Activated naive CD4-positive, alpha-beta T cell (primary cell): ENCODE measurements at places on chromosomes 4 and X.

DNA sequence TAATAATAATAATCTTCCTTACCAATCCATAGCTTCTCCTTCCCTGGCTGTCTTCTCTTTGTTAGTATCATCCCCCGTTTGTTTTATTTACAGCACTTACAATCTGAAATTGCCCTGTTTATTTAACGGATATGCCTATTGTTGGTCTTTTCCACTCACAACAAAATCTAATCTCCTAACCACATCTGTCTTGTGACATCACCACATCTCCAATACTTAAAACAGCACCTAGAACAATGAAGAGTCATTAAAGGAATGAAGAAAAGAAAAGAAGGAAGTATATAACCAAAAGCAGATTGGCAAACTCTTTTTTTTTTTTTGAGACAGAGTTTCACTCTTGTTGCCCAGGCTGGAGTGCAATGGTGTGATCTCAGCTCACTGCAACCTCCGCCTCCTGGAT lies 38.7 kb upstream of the JADE1 start:
- DNase-seq: no peak

GRCh38 chrX:153778684-153779101 lies 2.1 kb upstream of the SRPK3 start:
- DNase-seq: no peak

GRCh38 chrX:148333989-148334388 lies 166.4 kb upstream of the AFF2 start:
- DNase-seq: no peak

DNA sequence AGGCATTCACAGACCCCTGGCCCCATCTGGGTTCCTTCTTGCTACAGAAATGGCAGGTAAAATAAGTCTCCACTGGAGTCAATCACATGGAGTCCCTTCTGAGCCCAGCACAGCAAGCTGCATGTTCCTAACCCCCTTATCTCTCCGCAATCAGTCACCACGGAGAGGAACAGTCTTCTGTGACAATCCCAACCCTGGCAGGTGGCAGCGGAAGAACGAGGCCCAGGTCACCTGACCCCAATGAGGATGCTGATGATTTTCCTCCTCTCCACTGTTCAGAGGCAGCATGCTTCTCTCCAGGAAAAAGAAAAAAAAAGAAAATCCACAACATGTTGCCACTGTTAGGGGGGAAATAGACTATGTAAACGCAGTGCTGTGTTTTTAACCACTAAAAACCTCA lies 50.1 kb downstream of the TSPAN5 start:
- DNase-seq: no peak

GRCh38 chr4:113447769-113448168 lies 313.8 kb downstream of the CAMK2D start:
- no peak for DNase-seq

- DNase-seq: no peak
Observed at GRCh38 chr4:88792268-88792781, 94.7 kb upstream of the NAP1L5 start.

DNA sequence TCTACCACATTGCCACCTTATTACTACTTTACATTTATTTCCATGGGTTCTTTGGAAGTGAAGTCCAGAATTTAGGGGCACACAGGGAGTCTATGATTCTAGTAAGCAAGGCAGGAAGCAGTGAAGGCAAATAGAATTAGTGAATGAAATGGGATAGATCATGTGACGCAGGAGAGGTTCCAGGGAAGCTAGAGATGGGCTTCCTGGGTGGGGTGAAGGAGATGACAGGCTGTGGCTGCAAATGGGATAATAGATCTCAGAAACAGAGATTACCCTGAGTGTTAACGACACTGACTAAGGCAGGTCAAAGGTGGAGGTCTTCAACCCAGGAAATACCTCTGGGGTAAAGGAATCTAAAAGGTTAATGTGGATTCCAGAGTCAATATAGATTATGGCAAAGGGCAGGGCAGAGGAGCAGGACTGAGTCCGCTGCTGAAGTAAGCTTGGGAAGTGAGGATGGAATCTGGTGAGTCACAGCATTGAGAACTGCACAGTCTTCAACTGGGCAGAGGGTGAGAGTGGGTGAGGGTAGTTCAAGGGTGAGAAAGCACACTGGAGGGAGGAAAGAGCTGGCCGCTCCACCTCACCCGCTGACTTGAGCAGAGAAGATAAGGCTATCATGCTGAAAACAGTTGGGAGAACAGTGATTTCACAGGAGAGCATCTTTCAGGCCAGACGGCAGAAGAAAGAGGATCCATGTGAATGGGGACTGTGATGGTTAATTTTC lies 70.8 kb downstream of the ANXA3 start:
- DNase-seq: no peak

DNA sequence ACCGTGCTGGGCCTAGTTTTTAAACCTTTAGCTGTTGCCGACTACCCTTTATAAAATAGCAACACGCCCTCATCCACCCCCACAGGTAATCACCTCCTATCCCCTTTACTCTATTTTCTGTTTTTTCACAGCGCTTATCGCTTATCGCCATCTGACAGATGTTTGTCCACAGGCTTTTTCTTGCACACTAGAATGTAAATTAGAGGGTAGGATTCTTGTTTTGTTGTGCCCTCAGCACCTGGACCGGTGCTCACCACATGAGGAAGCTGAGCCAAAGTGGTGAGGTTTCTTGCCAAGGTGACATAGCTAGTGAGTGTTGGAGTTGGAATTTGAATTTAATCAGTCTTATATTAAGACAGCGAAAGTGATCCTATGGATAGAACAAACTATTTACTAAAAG lies 2.9 kb upstream of the RBBP7 start:
- no peak for DNase-seq

DNA sequence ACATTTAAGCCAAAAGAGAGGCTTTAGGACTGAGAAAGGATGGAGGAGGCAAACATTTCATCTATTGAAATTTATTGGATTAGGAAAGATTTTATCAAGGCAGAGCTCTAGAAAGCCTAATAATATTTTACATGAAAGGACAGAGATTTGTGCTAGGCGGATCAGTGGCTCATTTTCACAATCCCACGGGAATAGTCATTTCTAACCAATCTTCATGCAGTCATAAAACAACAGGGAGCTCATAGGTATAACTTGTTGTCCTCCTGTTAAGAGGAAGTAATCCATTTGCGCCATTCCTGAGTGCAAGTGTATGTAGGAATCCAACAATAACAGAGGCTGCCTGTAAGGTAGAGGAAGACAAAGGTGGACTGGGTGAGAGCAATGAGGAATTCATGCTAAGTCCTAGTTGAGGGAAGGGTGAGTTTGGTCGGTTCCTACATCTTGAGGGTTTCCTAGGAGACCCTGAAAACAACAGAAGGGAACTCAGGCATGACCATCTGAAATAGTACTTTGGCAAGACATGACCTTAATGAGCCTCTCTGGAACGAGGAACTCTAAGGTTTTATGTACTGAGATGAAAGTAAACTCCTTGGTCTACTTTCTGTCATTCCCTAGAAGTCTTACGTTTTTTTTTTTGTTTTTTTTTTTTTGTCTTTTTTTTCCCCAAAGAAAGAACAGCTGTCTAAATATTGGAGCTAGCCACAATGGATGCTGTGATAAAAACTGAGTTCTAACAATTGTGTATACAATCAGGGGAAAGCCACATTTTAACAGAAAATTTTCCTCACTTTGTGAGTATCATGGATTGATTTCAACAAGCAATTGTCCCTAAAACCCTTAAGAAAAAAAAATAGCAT lies 89.7 kb downstream of the GEMIN8 start:
- no peak for DNase-seq

DNA sequence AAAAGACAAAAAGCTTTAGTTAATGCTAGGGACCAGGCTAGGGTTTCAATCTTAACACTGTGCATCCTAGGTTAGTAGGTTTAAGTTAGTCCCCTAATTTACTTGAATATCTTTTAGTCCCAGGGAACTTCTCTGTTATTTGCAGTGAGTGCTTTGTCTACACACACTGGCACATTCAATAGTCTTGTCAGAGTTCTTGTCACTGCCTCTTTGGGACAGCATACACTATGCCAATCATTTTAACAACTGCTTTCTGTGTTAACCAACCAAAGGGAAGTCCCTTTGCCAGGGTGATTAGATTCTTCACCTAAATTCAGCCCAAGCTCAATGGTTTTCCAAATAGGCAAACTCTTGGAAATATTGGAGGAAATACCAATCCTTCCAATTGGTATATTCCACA lies 221.8 kb upstream of the IGFBP7 start:
- no peak for DNase-seq

- DNase-seq: no peak
Observed at GRCh38 chrX:151974336-151975227, at the start of gene GABRE. Gene GABRE (minus strand): TSS chrX:151974676. CDS start chrX:151974625, 51 bp downstream.

DNA sequence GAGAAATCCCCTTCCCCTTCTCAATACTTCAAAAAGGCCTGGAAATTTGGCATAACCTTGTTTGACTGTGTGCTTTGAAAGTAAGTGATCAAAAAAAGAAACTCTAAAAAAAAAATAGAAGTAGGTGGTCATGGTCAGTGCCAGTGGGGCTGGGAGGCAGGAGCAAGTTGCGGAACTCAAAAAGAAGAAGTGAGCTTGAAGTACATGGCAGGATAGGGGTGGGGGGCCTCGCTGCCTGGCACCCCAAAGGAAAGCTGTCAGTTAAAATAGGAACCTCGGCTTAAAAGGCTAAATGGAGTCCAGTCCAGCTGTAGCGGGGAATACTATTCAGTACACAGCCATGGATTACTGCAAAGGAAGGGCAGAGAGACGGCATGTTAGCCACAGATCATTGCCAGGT lies 12.2 kb upstream of the NKRF start:
- no peak for DNase-seq

GRCh38 chr4:23413631-23414030 lies 476.2 kb downstream of the PPARGC1A start:
- DNase-seq: no peak

DNA sequence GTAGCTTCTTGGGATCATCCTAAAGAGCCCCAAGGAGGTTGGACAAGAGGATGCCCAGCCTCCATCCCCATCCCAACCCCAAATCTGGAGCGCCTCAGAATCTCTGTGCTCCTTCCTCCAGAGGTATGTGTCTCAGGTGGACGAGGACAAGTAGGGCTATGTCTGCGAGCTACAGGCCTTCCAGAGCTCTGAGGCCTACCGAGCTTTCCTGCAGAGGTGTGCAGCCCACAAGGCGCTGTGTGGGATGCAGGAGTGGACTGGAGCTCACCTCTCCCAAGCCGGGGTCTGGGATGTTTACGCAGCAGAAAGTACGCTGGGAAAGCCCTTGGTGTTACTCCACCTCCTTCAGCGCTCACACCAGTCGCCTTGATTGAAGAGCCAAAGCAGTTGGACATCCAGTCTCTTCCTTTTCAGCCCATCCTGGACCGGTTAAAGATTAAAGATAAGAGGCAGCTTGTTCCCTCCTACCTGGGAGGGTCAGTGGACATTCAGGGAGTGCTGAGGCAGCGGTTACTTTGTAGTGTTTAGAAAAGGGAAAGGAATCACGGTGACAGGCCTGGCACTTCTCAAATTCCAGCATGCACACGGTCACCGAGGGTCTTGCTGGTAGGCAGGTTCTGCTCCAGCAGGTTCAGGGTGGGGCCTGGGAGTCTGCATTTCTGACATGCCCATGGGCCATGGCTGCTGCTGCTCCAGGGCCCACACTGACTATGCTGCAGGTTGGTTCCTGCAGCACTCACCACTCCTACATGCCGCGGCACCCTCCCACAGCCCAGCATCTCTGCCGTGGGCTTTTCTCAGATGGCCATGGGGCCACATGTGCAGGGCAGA lies 29.5 kb upstream of the JAKMIP1 start:
- DNase-seq: no peak

- no peak for DNase-seq
Observed at GRCh38 chr4:28686618-28687017, 1826.0 kb downstream of the STIM2 start.

DNA sequence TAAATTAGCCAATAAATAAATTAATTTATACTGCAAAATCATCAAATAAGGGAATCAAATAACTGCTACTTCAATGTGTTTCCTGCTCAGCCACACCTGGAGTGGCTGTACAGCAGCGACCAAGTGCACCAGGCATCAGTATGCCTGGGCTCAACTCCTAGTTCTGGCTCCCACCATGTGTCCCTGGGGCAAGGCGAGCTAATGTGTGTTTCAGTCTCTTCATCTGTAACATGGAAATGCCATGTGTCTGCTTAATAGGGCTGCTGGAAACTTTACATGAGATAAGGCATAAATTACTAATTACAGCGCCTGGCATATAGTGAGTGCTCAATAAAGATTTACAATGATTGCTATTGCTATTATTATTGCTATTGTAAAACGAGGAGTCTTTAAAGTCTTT lies 109.1 kb upstream of the PDLIM3 start:
- no peak for DNase-seq

- no peak for DNase-seq
Observed at GRCh38 chr4:134282680-134283079, 81.1 kb upstream of the PABPC4L start.

DNA sequence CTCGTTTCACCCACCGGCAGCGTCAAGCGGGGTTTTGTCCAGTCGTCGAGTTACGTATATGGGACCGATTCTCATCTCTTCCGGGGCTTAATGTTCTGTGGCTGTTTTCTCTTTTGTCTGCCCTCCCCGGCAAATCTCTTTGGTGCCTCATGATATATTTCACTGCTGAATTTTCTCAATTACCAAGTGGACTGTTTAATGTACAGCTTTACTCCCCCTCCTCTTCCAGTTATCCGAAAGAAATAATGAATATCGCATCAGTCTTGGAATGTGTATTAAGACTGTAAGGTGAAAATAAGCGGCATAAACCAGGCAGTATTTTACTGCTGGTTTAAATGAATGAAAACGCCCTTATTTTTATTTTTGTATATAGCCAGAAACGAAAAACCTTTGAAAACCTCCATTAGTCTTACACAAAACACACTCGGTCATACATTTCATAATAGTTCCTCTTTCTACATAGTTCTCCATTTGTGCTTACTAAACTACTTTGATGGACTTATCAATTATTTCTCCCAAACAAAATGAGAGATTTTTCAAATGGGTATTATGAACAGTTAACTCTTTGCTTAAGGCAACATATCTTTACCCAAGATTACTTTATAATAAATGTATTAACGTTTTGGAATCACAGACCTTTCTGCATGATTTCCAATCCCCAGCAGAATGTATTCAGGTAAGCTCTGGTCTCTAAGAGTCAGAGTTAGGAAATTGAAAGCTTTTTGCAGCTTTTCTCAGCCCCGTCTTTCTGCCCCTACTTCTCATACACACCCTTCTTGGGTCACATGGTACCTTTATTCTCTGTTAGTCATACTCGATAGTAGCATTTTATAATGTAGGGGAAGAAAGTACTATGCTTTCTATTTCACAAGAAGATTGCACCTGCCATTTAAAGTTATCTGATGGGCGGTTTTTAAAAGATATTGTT lies 979 bp downstream of the RP2 start:
- DNase-seq: no peak

- DNase-seq: no peak
Observed at GRCh38 chr4:168724686-168725411, 228.0 kb downstream of the PALLD start.

- no peak for DNase-seq
Observed at GRCh38 chr4:26753617-26754016, 107.0 kb upstream of the STIM2 start.

DNA sequence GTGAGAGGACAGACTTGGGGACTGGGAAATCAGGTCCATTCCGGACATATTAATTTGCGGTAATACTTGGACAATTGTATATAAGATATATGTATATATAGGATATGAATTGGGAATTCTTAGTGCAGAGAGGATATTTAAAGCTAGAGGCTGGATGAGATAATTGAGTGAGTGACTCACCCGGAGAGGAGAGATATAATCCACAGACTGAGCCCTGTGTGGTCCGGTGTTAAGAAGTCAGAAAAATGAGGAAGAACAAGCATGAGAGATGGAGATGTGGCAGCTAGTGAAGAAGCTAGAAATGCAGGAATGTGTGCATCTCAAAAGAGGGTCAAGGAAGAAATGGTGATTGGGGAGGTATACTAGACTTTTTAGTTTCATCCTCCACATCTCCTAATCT lies 336.2 kb downstream of the SLC7A11 start:
- no peak for DNase-seq

- no peak for DNase-seq
Observed at GRCh38 chrX:149010013-149010852, 494.9 kb downstream of the IDS start.
